ENCODE measurements at places on chromosomes 7 and 10.

DNA sequence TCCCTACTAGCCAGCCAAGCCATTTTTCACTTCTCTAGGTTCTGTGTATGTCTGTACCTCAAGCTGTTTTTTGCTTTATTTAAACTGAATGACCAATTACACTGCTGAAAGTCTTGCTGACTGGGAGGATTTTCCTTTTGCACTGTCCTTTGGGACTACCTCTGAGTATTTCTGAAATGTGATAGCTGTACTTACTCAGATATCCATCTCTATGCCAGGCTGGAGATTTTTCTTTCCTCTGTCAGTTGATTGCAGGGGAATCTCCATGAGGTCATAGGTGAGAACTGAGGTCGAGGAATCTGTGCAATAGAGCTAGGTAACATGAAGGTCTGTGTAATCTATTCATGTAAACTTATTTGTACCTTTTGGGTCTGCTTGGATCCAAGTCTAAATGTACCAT, 38.9 kb upstream of the ANKRD1 start:
- no peak for DNase-seq

GRCh38 chr10:71715026-71715425, 4.6 kb downstream of the C10orf105 start:
- no peak for DNase-seq

- DNase-seq: no peak
Measured at GRCh38 chr10:1515121-1515779, 222.1 kb downstream of the ADARB2 start.

DNA sequence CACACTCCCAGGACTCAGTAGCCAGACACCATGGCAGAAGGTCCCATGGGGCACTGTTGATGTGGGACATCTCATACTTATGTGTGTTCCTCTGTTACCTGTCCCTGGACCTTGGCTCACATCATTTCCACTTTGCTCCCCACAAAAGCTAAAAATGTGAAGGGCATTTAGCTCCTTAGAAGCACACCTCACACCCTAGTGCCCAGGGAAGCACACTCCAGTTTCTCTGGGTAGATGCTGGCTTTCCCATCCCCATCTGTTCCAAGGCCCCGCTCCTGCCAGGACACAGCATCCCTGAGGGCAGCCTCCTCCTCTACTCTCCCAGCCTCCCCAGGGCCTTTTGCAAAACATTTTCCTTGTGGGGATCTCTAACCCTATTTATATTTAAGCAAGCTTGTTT, 572.4 kb upstream of the MGMT start:
- no peak for DNase-seq

DNA sequence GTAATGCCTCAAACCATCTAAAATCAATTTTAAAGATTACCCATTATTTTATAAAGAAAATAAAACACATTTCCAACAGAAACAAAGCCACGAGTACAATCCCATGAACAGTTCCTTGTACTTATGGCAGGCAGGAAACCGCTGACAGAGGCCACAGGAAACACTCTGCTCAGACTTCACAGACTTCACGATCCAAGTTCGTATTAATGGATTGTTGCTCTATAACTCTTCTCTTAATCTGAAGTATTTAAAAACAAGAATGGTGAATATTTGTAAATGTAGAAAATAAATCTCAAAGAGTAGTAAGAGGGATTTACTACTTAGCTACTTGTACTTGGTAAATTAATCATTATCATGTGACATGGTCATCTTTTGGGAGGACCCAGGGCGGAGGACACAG, 78.3 kb downstream of the SNX10 start:
- no peak for DNase-seq

- DNase-seq: no peak
Measured at GRCh38 chr7:12839508-12840153, 152.2 kb downstream of the ARL4A start.

GRCh38 chr7:17456541-17456940, 158.1 kb downstream of the AHR start:
- no peak for DNase-seq

GRCh38 chr7:107939573-107940489, 48.8 kb downstream of the DLD start:
- no peak for DNase-seq
